Spinal cord (tissue), 10 donors: ENCODE measurements at places on chromosomes 12 and 14. TPM values are rescaled to one million over a fixed set of nuclear protein-coding genes. Genes with fewer than 3 reads are reported as not detected.

The GPR132 gene
- total RNA-seq = 0.69 TPM

The DPY19L2 gene
- 48.8 TPM for total RNA-seq

The SLC10A1 gene
- total RNA-seq = not detected

The OR5AU1 gene
- total RNA-seq = not detected

The SLC6A12 gene
- 21.9 TPM for total RNA-seq

The IL26 gene
- not detected for total RNA-seq

The CAPZA3 gene
- not detected for total RNA-seq

DNA sequence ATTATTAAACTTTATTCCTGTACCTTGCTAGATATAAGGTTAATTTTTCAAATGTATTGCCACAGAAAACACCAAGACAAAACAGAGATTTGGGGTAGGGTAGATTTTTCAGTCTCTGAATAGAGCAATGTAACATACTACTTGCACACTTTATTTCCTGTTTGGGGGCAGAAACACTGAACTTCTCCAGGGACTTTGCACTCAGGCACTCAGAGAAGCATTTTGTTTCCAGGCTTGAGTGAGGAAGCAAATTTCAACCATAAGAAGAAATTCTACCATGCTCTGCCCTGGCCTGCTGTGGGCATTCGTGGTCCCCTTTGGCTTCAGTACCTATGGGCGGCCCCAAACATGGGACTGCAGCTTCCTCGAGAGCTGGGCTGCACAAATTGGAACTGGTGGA, 399.1 kb downstream of the DAD1 start:
- no peak for DNase-seq

DNA sequence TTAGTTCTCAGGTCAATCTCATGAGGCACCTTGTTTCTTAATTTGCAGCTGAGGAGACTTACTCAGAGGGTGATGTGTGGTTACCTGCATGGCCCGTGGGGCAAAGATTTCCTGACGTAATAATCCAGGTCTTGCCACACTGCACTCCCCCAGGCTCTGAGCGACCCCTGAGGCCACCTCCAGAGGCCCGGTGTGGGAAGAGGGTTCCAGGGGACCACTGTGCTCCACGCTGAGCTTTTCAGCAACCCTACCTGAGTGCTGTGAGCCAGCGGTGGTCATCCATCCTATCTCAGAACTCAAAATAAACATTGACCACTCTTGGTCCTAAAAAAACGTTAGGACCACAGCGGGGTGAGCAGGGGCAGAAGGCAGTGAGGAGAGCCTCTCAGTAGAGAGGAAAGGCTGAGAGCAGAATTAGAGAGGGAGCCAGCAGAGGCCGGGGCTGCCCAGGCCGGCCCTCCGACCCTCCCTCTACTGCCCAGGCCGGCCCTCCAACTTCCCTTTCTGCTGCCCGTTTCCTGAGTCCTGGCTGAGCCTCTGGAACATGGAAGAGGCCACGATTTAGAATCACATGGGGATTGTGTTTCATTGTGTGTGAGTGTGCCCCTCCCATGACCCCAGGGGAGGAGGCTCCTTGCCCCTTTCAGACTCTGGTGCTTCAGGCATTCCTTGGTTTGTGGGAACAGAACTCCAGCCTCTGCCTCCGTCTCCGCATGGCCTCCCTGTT, 188.2 kb upstream of the DIO3 start:
- DNase-seq = no peak

- DNase-seq = no peak
Measured at GRCh38 chr12:95551305-95551704, at the start of gene USP44. Gene USP44 (minus strand): TSS chr12:95551476. CDS start chr12:95534256, 17,220 bp downstream.

DNA sequence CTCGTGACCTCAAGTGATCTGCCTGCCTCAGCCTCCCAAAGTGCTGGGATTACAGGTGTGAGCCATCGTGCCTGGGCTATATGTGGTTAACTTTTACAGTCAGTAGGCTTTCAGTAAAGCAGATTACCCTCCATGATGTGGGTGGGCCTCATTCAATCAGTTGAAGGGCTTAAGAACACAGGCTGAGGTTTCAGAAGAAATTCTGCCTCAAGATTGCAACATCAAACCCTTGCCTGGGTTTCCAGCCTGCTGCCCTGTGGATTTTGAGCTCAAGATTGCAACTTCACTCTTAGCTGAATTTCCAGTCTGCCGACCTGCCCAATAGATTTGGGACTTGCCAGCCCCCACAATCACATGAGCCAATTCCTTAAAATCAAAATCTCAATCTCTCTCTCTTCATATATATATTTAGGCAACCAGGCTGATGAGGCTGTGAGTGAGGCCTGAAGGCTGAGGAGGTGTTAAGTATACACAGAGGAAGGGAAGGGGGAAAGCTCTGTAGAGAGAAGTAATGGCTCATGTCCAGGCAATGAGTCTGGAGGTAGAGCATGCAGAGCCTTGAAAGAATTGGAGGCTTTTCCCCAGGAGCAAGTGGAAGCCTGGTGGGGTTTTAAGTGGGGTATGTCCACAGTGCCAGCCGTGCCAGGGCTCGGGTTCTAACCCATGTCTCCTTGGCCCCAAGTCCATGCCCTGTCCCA, 33.3 kb upstream of the ACTN1 start:
- no peak for DNase-seq

GRCh38 chr14:103129301-103130016, 6.2 kb downstream of the TNFAIP2 start:
- DNase-seq = no peak
